ENCODE measurements at places on chromosomes 3 and 15.

- no peak for DNase-seq
Observed at GRCh38 chr3:37571269-37571668, 290.4 kb upstream of the CTDSPL start.

DNA sequence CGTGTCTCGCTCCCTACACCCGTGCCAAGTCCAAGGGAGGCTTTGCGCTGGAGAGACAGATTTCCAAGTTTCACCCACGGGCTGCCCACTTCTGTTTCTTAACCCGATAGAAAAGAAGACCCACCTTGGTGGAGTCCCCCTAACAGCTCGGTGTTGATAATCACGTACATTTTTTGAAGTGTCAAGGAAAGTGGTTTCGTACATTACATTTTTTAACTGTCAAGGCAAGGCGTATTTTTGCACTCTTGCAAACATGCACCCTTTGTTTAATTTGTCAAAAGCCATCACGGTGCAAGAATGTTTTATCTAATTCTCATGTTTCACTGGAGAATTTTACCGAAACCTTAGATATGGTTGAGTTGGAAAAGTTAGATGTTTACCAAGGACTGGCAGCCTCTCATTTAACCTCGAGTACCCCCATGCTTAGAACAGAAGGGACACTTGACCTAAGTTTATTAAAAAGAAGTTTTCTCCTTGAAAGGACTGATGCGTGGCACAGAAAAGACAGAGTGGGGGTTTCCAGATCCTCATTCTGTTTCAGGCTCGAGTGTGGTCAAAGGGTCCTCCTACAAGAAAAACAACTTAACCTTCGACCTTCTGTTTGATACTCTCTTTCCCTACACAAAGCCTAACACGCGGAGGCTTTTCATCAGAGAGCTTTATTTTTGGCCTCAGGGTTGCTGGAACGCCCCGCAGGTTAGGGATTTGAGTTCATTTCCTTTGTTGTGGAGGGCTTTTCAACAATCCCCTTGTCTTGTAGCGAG, 882 bp downstream of the GXYLT2 start:
- no peak for DNase-seq

DNA sequence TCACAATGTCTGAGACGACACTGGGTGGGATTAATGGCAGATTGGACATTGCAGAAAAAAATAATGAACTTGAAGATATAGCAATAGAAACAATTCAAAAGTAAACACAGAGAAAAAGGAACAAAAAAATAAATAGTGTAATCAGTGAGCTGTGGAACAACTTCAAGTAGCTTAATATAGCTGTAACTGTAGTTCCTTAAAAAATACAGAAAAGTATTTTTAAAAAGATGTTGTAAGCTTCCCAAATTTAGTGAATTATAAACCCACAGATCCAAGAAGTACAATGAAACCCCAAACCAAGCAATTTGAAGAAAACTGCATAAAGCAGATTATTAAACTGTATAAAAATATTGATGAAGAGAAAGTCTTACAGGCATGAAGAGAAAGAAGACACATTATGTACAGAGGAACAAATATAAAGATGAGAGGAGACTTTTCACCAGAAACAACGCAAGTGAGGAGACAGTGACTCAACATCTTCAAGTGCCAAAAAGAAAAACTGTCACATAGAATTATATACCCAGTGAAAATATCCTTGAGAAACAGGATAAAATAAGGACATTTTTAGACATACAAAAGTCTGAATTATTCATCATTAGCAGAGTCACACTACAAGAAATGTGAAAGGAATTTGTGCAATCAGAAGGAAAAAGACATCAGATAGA, 176.4 kb downstream of the NFKBIZ start:
- DNase-seq: no peak

GRCh38 chr3:60931452-60931851, 319.8 kb downstream of the FHIT start:
- DNase-seq: no peak

- no peak for DNase-seq
Observed at GRCh38 chr3:67416703-67417102, 237.7 kb downstream of the SUCLG2 start.

GRCh38 chr3:9955067-9955502, 2.9 kb upstream of the PRRT3 start:
- DNase-seq: no peak

DNA sequence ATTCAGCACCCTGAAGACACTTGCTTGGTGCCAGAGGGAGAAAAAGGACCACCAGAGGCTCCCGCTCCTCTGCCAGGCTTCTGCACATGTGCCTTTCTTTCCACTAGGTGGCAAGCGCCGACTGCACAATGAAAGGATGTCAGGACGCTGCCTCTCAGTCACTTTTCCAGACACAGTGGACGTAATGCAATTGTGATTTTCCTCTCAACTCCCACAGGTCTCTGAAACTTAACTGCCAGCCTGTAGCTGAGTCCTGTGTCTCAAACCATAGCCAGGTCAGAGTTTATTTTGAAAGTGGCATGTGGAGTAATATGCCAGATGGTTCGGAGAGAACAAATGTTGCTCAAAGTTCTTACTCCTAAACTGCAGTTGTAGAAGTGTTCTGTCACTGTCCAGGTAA, 162.9 kb downstream of the ITPR1 start:
- no peak for DNase-seq

- DNase-seq: no peak
Observed at GRCh38 chr15:70099967-70100473, 2.3 kb upstream of the TLE3 start.

DNA sequence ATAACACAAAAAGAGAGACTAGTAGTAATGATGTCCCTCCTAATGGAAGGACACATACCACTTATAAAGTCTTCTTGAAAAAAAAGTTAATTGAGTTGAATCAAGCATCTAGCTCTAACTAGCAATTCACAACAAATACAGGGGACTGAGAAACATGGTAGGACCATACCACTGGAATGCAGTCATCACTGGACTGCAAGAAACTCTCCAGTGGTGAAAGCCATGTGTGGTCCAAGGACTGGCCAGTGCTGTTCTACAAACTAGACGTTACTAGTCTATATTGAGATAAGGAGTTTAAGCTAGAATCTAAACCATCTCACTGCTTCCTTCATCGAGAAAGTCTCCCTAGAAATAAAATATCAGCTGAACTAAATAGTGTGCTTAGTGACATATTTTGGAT, 16.7 kb downstream of the FBN1 start:
- DNase-seq: no peak

- no peak for DNase-seq
Observed at GRCh38 chr15:98876451-98877369, 130.9 kb downstream of the PGPEP1L start.

DNA sequence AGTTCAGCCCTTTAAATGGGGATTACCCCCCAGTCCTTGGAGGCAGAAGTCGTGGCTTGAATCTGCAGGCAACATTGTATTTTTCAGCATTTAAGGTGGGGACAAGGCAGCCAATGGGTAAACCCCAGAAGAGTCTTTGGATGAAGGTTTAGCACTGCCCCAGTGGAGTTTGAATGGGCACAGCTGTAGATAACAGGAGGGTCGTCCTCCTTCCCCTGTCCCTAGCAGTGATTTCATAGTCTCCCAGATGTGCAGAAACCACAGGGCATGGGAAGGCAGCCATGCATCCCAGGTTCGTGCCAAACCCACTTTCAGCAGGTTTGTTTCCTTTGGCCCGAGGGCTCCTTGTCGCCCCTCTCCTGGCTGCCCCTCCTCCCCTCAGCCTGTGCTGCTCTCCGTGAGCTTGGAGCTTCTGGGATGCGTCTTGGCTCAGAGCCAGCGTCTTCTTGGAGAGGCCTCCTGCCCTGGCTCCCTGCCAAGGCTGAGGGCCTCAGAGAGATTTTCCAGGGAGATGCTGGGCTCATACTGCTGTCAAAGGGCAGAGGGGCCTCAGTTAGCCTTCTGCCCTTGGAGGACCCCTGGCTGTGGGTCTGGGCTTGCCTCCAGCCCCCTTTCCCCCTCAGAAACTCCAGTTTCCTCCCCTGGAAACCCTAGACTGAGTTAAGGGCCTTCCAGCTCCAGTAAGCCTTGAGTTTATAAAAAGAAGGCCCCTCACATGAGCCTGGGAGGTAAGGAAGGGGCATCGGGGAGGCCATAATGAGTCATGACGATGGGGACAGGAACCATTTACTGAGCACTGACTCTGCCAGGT, 48.9 kb upstream of the POLG start:
- DNase-seq: no peak

Data from esophagus squamous epithelium (tissue), 5 donors.